ENCODE measurements at places on chromosomes 5 and 9. TPM values are rescaled to one million over a fixed set of nuclear protein-coding genes. Genes with fewer than 3 reads are reported as not detected.

- H3K27ac ChIP-seq, result peak overlapping the region; percentile 7
- peaks cover 92% of the 10 kb centered on the region for H3K27me3 ChIP-seq
- no peak overlapping the region for H3K4me3 ChIP-seq
- no peaks in the 10 kb centered on the region for H3K36me3 ChIP-seq
- DNase-seq, result no peak
Observed at GRCh38 chr9:967903-968641, 8.4 kb upstream of the DMRT3 start.

- peaks cover 27% of the 10 kb centered on the region for H3K27me3 ChIP-seq
- no peak for DNase-seq
- peaks cover 4% of the 10 kb centered on the region for H3K4me1 ChIP-seq
- no peaks in the 10 kb centered on the region for H3K36me3 ChIP-seq
Observed at GRCh38 chr5:54895816-54896341, 89.5 kb downstream of the ESM1 start.

DNA sequence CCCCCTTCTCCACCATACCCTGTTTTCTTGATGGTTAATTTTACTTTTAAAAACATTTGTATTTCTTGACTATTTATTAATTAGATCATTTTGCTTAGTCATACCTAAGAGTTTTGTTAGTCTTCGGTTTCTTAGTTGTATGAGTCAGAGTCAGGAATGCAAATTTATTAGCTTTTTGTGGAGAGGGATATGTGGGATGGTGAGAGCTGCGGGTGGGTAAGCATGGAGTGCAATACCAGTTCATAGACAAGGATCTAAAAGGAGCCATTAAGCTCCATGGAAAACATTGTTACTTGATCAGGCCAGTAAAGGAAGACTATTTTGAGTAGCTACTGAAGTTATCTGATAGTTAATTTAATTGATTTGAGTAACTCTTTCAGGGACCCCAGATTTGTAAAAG, 77.5 kb downstream of the ZSWIM6 start:
- peaks cover 30% of the 10 kb centered on the region for H3K4me1 ChIP-seq
- H3K4me3 ChIP-seq, result no peak overlapping the region
- no peaks in the 10 kb centered on the region for H3K27me3 ChIP-seq
- no peak for DNase-seq

GRCh38 chr9:130040984-130041647, 1.9 kb downstream of the FNBP1 start:
- peak overlapping the region; percentile 26 for H3K27ac ChIP-seq
- peaks cover 1% of the 10 kb centered on the region for H3K36me3 ChIP-seq
- peak overlapping the region; percentile 93 for H3K4me3 ChIP-seq
- no peaks in the 10 kb centered on the region for H3K27me3 ChIP-seq
- no peak for DNase-seq
- H3K4me1 ChIP-seq, result peaks cover 24% of the 10 kb centered on the region

The SMIM33 gene
- not detected for total RNA-seq

The TUSC1 gene
- total RNA-seq, result 0.53 TPM

The BNC2 gene
- 1.0 TPM for total RNA-seq

The NR2F1 gene
- total RNA-seq, result 35.4 TPM

The CATSPER3 gene
- 1.3 TPM for total RNA-seq

The LRRC70 gene
- total RNA-seq, result 0.77 TPM

The TICAM2 gene
- total RNA-seq, result 1.1 TPM

DNA sequence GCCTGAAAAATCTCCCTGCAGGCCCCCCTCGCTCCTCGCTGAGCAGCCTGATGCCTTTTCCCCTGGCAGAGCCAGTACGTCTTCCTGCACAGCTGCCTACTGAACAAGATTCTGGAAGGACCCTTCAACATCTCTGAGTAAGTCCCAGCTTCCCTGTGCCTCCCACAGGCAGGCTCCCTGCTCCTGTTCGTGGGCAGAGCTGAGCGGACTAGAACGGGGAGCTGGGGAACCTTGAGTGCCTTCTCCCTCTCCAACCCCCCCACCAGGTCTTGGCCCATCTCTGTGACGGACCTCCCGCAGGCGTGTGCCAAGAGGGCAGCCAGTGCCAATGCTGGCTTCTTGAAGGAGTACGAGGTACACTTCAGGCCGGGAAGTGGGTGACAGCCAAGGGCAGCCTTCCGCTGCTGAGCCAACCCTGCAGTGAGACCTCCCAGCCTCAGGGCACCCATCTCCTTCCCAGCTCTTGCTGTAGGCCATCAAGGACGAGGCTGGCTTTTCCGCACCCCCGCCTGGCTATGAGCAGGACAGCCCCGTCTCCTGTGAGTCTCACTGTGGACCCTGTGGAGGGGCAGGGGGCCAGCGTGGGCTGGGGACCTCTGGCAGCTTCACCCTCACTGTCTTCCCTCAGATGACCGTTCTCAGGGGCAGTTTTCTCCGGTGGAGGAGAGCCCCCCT, 21.1 kb upstream of the SPTLC1 start:
- H3K4me1 ChIP-seq, result peaks cover 2% of the 10 kb centered on the region
- no peaks in the 10 kb centered on the region for H3K36me3 ChIP-seq
- no peak for DNase-seq
- no peak overlapping the region for H3K4me3 ChIP-seq

The TAF1L gene
- total RNA-seq, result not detected

DNA sequence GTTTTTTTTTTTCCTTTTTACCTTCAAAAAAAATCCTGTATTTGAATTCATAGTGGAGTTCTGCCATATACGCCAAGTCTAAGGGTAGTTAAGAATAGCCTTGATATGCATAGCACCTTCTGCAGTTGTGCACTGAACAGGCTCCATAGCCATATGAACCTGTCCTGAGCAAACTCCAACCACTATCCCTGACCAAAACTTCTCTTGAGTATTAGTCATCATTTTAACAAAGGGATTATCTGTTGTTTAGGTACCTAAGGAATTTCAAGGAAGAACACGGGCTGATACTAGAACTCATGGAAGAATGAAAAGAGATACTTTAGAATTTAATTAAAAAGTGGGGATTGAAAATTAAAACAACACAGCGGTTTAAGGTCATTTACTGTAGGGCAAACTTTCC, 1.9 kb upstream of the FBXO38 start:
- no peaks in the 10 kb centered on the region for H3K27me3 ChIP-seq
- no peak for DNase-seq
- peaks cover 28% of the 10 kb centered on the region for H3K4me1 ChIP-seq
- no peak overlapping the region for H3K4me3 ChIP-seq
- peaks cover 6% of the 10 kb centered on the region for H3K36me3 ChIP-seq

The KCNIP1 gene
- total RNA-seq, result 18.2 TPM

GRCh38 chr9:110999379-110999778, 38.9 kb downstream of the LPAR1 start:
- no peak overlapping the region for H3K4me3 ChIP-seq
- H3K27ac ChIP-seq, result no peak overlapping the region
- H3K36me3 ChIP-seq, result peaks cover 4% of the 10 kb centered on the region
- no peak for DNase-seq

DNA sequence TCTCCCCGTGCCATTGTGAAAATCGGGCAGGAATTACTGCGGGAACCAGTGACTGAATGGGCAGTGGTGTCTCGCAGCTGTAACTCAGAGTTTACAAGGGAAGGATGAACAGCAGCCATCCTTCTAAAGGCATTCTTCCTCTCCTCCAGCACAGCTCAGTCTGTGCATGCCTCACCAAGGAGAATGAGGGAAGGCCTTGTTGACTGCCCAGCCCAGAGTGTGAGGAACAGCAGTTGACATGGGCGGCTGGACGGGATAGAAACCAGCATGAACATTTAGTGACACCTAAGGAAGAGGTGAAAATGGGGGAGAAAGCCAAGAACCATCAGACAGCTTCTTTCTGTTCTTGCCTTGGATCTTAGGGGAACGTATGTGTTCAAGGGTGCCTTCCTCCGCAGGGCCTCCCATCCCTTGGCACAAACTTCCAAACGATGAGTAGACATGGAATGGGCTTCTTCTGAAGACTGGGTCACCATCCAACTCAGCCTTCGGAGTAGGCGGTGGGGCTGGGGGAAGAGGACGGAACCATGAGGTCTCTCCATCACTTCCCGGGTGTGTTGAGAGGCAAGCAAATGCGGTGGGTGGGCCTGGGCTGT, 887 bp upstream of the PDE8B start:
- no peaks in the 10 kb centered on the region for H3K36me3 ChIP-seq
- peak overlapping the region; percentile 46 for H3K27ac ChIP-seq
- peaks cover 7% of the 10 kb centered on the region for H3K4me1 ChIP-seq
- no peak for DNase-seq
- H3K4me3 ChIP-seq, result peak overlapping the region; percentile 74
- peaks cover 69% of the 10 kb centered on the region for H3K27me3 ChIP-seq

DNA sequence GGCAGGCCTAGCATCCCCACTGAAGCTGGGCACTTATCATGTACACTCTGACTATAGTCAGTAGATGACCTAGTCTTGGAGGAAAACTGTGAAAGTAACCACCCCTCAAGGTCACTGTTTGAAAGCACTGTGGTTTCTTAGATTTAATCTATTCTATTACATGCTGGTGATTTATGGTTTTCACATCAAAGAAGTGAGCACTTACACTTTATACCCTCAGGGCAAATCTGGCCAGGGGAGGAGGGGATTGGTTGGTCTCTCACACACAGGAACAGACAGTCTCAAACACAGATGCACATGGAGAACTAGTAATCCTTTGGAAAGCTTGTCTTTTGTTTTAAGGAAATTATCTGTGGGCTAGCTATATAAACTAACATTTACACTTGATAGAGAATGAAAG, 17.9 kb upstream of the SPIN1 start:
- peaks cover 2% of the 10 kb centered on the region for H3K4me1 ChIP-seq
- DNase-seq, result no peak
- no peak overlapping the region for H3K27ac ChIP-seq
- no peak overlapping the region for H3K4me3 ChIP-seq
- no peaks in the 10 kb centered on the region for H3K27me3 ChIP-seq

GRCh38 chr5:144433893-144434292, 263.2 kb downstream of the KCTD16 start:
- H3K27ac ChIP-seq, result peak overlapping the region; percentile 59
- no peak for DNase-seq
- H3K27me3 ChIP-seq, result no peaks in the 10 kb centered on the region

- peaks cover 13% of the 10 kb centered on the region for H3K36me3 ChIP-seq
- H3K27me3 ChIP-seq, result no peaks in the 10 kb centered on the region
- H3K27ac ChIP-seq, result no peak overlapping the region
- no peak for DNase-seq
- H3K4me3 ChIP-seq, result no peak overlapping the region
Observed at GRCh38 chr5:140253985-140254384, 48.9 kb downstream of the PFDN1 start.

DNA sequence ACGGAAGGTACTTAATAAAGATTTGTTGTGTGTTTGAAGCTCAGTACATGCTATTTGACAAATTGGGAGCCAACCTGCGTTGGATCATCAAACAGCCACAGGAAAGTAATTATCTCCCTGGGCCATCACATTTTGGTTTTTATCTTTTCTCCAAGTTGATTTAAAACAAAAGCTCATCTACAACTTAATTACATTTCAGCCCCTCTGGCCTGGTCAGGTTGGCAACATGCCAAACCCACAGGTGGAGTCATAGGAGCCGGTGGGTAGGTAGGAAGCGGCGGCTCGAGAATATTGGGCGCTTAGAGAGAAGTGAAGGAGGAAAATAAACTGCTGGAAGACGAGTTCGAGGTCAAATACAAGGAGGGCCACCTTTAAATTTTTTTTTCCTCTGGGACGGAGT, 64.9 kb upstream of the FANCC start:
- no peaks in the 10 kb centered on the region for H3K4me1 ChIP-seq
- H3K4me3 ChIP-seq, result no peak overlapping the region
- H3K27ac ChIP-seq, result no peak overlapping the region
- H3K36me3 ChIP-seq, result no peaks in the 10 kb centered on the region
- DNase-seq, result no peak

GRCh38 chr5:113524927-113525326, 11.4 kb downstream of the YTHDC2 start:
- DNase-seq, result no peak
- no peaks in the 10 kb centered on the region for H3K4me1 ChIP-seq
- H3K27ac ChIP-seq, result no peak overlapping the region
- H3K27me3 ChIP-seq, result no peaks in the 10 kb centered on the region

GRCh38 chr5:83654427-83654994, 66.1 kb downstream of the HAPLN1 start:
- no peaks in the 10 kb centered on the region for H3K27me3 ChIP-seq
- no peak overlapping the region for H3K27ac ChIP-seq
- H3K4me3 ChIP-seq, result no peak overlapping the region
- DNase-seq, result no peak
- no peaks in the 10 kb centered on the region for H3K36me3 ChIP-seq
- no peaks in the 10 kb centered on the region for H3K4me1 ChIP-seq

The NRARP gene
- 24.0 TPM for total RNA-seq

- no peaks in the 10 kb centered on the region for H3K36me3 ChIP-seq
- no peak overlapping the region for H3K27ac ChIP-seq
- no peak for DNase-seq
- H3K4me1 ChIP-seq, result peaks cover under 1% of the 10 kb centered on the region
- H3K27me3 ChIP-seq, result peaks cover 30% of the 10 kb centered on the region
Observed at GRCh38 chr9:136273244-136273865, 27.7 kb upstream of the QSOX2 start.

DNA sequence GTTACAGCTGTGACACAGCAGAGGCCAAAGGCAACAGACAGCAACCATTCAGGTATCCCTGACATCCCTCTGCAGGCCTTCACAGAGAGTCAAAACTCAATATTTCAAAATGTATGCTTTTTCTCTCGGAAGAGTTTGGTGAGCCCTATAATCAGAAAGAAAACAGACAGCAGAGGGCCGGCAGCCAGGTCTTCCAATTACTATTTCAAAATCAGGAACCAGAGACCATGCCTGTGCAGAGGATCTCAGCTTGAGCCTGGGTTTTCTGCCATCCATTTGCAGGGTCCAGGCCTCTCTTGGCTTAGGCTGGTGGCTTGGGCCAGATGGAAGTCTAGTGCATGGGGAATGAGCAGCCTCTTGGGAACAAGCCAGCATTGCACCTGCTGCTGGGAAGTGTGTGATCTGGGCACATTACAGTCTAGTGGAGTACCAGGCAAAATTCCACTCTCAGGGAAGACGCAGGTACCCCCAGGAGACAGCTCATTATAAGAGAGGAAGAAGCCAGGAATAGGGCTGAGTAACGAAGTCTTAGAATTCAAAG, 231.3 kb downstream of the ENC1 start:
- no peak overlapping the region for H3K4me3 ChIP-seq
- H3K4me1 ChIP-seq, result peaks cover 28% of the 10 kb centered on the region
- H3K27ac ChIP-seq, result no peak overlapping the region
- no peaks in the 10 kb centered on the region for H3K36me3 ChIP-seq

The CCL27 gene
- 0.67 TPM for total RNA-seq

The ADCY2 gene
- 8.7 TPM for total RNA-seq

The COL23A1 gene
- 0.36 TPM for total RNA-seq

DNA sequence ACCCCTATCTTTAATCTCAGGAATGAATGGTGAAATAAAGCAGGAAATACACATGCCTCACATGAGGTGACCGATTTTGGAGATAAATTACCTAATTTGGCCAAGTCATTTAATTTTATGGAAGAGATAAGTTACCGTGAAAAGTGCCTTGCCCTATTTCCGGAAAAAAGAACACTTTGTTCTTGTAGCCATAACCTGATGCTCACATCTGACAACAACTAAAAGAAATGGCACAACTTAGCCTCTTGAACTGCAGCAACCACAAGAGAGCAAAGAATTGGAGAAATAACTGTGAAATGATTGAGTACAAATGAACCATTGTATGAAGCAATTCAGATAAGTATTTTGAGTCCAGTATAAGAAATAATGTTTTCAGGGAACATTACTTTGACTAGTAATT, 628.1 kb upstream of the TYRP1 start:
- H3K27me3 ChIP-seq, result no peaks in the 10 kb centered on the region
- no peak overlapping the region for H3K4me3 ChIP-seq
- DNase-seq, result no peak
- H3K27ac ChIP-seq, result no peak overlapping the region
- no peaks in the 10 kb centered on the region for H3K36me3 ChIP-seq
